ENCODE measurements at places on chromosomes 1 and 21. TPM values are rescaled to one million over a fixed set of nuclear protein-coding genes. Genes with fewer than 3 reads are reported as not detected.

PTGS2 gene
- total RNA-seq, result 2.8 TPM

GRCh38 chr1:174914991-174915390 is 84.8 kb upstream of the CACYBP start:
- peaks cover 47% of the 10 kb centered on the region for H3K4me1 ChIP-seq
- no peak overlapping the region for H3K27ac ChIP-seq
- H3K4me3 ChIP-seq, result no peak overlapping the region
- peaks cover 1% of the 10 kb centered on the region for H3K36me3 ChIP-seq
- no peak for DNase-seq
- no peaks in the 10 kb centered on the region for H3K27me3 ChIP-seq

- H3K4me1 ChIP-seq, result no peaks in the 10 kb centered on the region
- no peak overlapping the region for H3K4me3 ChIP-seq
- no peaks in the 10 kb centered on the region for H3K27me3 ChIP-seq
- H3K27ac ChIP-seq, result no peak overlapping the region
These were observed 393.2 kb downstream of the COL11A1 start for GRCh38 chr1:102715150-102715549.

- H3K4me3 ChIP-seq, result no peak overlapping the region
- peaks cover 2% of the 10 kb centered on the region for H3K4me1 ChIP-seq
- peaks cover 40% of the 10 kb centered on the region for H3K27me3 ChIP-seq
- H3K36me3 ChIP-seq, result no peaks in the 10 kb centered on the region
- no peak for DNase-seq
- H3K27ac ChIP-seq, result no peak overlapping the region
These were observed 3.9 kb downstream of the TMPRSS2 start for GRCh38 chr21:41504030-41504429.

CCDC18 gene
- 24.2 TPM for total RNA-seq

- H3K27ac ChIP-seq, result peak overlapping the region; percentile 0
- H3K27me3 ChIP-seq, result no peaks in the 10 kb centered on the region
- peaks cover 43% of the 10 kb centered on the region for H3K36me3 ChIP-seq
- DNase-seq, result peak; percentile 30
These were observed 52.7 kb downstream of the TRIM33 start for GRCh38 chr1:114458237-114458777.

DNA sequence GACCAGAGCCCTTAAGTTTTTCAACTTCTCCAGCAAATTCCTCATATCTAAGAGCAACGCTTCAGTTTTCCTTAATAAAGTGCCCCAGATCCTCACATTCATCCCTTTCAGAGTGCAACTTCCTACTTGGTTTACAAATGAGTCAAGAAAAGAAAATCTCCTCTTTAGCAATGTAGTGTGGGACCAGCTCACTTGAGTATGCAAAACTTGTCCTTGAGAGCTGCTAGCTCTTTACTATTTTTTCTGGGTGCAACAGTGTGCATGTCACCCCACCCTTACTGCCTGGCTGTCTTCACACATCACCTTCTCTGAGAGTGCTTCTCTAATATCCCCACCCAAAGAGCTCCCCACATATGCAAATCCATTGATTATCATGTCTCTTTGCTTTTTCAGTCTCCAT is 203.1 kb upstream of the CAMK1G start:
- DNase-seq, result no peak
- no peak overlapping the region for H3K4me3 ChIP-seq
- H3K36me3 ChIP-seq, result no peaks in the 10 kb centered on the region

DNA sequence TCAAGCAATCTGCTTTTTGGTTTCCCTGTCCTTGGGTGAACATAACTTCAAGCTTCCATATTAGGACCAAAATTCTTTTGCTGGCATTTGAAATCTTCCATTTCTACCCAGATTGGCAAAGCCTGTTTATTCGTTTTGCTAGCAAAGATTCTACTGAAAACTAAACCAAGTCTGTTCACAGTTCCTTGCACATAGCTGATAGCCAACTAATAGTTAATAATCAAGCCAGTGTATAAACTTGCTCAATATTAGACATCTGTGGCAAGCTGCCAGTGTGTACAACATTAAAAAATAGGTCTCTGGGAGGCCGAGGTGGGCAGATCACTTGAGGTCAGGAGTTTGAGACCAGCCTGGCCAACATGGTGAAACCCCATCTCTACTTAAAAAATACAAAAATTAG is 6.3 kb downstream of the APP start:
- H3K27me3 ChIP-seq, result peaks cover 2% of the 10 kb centered on the region
- H3K4me1 ChIP-seq, result peaks cover 19% of the 10 kb centered on the region
- no peaks in the 10 kb centered on the region for H3K36me3 ChIP-seq
- H3K4me3 ChIP-seq, result no peak overlapping the region
- no peak overlapping the region for H3K27ac ChIP-seq

C1orf56 gene
- 1.8 TPM for total RNA-seq

GRCh38 chr1:221987860-221988520 is 246.1 kb upstream of the DUSP10 start:
- no peak overlapping the region for H3K4me3 ChIP-seq
- H3K27me3 ChIP-seq, result peaks cover 9% of the 10 kb centered on the region
- H3K36me3 ChIP-seq, result no peaks in the 10 kb centered on the region

DNA sequence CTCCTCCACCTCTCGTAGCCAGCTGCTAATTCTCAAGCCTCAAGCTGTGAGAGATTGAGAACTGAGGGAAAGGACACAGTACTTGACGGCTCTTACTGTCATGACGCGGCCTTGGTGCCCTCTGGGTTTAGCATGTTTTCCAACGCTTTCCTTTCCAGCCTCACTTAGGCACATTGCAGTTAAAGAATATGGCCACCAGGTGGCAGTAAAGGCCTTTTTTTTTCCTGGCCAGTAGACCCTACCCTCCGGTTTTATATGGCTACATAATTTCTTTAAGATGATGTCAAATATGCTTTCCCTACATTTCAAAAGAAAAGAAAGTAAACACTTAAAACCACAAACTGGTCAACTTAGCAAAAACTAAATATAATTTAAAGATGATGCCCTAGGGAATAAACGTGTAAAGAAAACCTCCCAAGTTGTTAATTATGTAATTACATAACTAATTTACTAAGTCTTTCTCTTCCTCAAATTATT is 56.8 kb upstream of the PRDX6 start:
- peaks cover 8% of the 10 kb centered on the region for H3K4me1 ChIP-seq
- no peaks in the 10 kb centered on the region for H3K36me3 ChIP-seq

GRCh38 chr1:58874757-58875755 is 91.2 kb upstream of the JUN start:
- no peak overlapping the region for H3K4me3 ChIP-seq
- H3K36me3 ChIP-seq, result no peaks in the 10 kb centered on the region
- no peaks in the 10 kb centered on the region for H3K4me1 ChIP-seq
- no peak for DNase-seq
- no peaks in the 10 kb centered on the region for H3K27me3 ChIP-seq

FCGR3B gene
- not detected for total RNA-seq

CD247 gene
- 114 TPM for total RNA-seq

GRCh38 chr1:15515022-15515663 is 8.9 kb downstream of the CASP9 start:
- peaks cover 15% of the 10 kb centered on the region for H3K36me3 ChIP-seq
- H3K4me3 ChIP-seq, result no peak overlapping the region
- peak overlapping the region; percentile 38 for H3K27ac ChIP-seq
- no peaks in the 10 kb centered on the region for H3K27me3 ChIP-seq
- no peak for DNase-seq

SLC1A7 gene
- total RNA-seq, result not detected

TTC24 gene
- 0.90 TPM for total RNA-seq

C8A gene
- total RNA-seq, result not detected

A3GALT2 gene
- not detected for total RNA-seq

AUNIP gene
- total RNA-seq, result 7.8 TPM

Data from activated CD4-positive, alpha-beta memory T cell treated with anti-CD3 and anti-CD28 coated beads for 36 hours (primary cell).